ENCODE measurements at places on chromosomes 2 and 18. TPM values are rescaled to one million over a fixed set of nuclear protein-coding genes. Genes with fewer than 3 reads are reported as not detected.

Gene CDKL4
- total RNA-seq: not detected

Gene NGEF
- total RNA-seq: 0.04 TPM

Gene TMEFF2
- total RNA-seq: 0.08 TPM

Gene OSBPL6
- total RNA-seq: 10.4 TPM

Gene SLC5A7
- not detected for total RNA-seq

Gene ERMN
- total RNA-seq: not detected

Gene ERCC3
- 24.3 TPM for total RNA-seq

Gene RTP5
- not detected for total RNA-seq

Gene CRYGC
- not detected for total RNA-seq

Gene AKAIN1
- total RNA-seq: not detected

Gene PCARE
- not detected for total RNA-seq

Gene SIX2
- total RNA-seq: not detected

Gene FOXD4L1
- total RNA-seq: not detected

Gene HRH4
- total RNA-seq: 0.08 TPM

Gene ZNF804A
- total RNA-seq: 0.11 TPM

Gene FAM168B
- 81.8 TPM for total RNA-seq

Data from hair follicular keratinocyte (primary cell).